ENCODE measurements at places on chromosomes 16 and 17.

- DNase-seq = peak; percentile 49
These were observed 207.3 kb downstream of the NTN1 start for GRCh38 chr17:9228408-9229159.

GRCh38 chr17:45282683-45283644, 21.1 kb upstream of the SPATA32 start:
- DNase-seq = no peak

GRCh38 chr17:82097919-82098168, 192 bp downstream of the FASN start:
- no peak for DNase-seq

GRCh38 chr17:69503711-69504110, 89.2 kb downstream of the MAP2K6 start:
- DNase-seq = no peak

DNA sequence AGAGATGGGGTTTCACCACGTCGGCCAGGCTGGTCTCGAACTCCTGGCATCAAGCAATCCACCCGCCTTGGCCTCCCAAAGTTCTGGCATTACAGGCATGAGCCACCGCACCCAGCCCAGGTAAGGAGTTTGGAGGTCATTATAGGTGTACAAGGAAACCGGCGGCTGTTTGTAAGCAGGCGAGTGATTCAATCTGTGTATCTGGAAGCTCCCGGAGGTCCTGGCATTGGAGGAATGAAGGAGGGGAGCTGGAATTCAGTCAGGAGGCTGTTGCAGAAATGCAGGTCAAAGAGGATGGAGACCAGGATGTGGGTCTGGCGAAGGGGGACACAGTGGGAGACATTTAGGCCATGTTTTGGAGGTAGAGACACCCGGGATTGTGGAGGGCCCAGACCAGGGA, 18.8 kb downstream of the CDC42EP4 start:
- no peak for DNase-seq

- DNase-seq = peak; percentile 69
These were observed at the start of gene METRNL for GRCh38 chr17:83079352-83079747. Gene METRNL, plus strand, starts transcription at chr17:83079609. Its CDS starts 207 bp downstream, at chr17:83079816.

DNA sequence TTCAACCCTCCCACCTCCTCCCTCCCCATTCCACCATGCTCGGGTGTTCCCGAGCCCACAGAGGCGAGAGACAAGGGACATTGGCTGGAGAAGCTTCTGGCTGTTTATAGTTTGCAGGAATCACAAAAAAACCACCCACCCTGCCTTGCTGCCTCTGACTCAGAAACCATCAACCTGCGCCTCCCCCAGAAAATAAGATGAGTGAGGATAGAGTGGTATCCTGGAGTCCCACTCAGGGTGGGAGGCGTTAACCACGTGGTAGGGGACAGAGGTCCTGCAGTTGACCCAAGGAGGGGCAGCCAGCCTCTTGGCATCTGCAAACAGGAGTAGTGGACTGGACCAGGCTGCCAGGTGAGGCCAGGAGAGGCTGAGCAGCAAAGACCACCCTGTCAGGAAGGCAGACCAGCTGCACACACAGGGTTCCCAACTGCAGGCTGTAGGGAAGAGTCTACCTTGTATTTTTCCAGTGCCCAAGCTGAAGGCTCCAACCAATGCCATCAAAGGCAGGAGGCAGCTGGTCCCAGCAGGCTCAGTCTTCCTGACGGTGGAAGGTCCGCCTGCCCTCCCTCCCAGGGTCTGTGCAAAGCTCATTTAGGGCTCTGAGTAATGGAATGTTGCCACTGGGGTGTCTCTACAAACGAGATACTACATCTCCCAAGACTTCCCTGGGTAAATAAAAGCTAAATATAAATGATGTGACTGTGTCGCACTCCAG, 201.5 kb upstream of the TNRC6C start:
- DNase-seq = no peak

DNA sequence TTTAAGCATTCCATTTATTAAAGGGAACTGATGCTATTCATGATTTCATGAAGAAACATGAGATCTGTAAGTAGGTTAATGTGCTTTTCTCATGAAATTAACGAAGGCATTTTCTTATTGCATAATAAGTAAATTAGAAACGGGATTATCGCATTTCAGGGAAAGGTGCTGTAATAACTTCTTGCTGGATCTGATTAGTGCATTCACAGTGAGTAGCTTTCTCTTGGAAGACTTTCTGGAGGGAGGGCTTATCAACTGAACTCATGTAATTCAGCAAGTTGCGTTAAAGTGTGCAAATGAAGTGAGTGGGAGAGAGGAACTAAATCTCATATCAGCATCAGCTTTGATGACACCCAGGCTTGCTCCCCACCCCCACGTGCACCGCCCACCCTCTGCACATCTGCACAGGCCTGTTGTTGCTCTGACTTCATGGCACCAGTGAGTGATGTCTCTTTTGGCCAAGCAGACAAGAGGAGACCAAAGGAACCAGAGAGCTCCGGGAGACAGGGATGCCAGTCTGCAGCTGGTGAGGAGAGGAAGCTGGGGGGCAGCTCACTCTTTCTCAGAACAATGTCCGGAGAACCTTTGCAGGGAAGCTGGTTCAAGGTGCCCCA, 26.3 kb upstream of the GAS7 start:
- peak; percentile 34 for DNase-seq

GRCh38 chr17:83200231-83200699, 120.9 kb downstream of the METRNL start:
- DNase-seq = no peak

DNA sequence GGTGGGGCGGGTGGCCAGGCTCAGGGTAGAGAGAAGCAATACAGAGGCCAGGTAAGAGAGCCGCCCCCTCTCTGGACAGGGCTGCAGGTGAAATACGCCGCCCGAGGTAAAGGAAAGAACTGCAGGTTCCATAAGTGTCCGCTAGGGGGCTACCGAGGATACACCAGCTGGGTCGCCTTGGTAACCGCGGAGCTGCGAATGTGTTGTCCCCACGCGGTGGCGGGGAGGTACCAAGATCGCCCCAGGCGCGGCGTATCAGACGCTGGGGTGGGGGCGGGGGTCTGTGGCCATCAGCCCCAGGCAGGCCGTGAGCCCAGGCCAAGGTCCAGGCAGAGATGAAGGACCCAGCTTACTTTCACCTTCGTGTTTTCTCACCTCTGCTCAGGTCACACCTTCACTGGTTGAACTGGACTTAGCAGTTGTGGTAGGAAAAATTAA, 18.4 kb upstream of the ZFP90 start:
- DNase-seq = peak; percentile 86

- peak; percentile 18 for DNase-seq
These were observed 218.7 kb upstream of the AXIN2 start for GRCh38 chr17:65780111-65780510.

GRCh38 chr17:57671667-57672632, 73.1 kb downstream of the CCDC182 start:
- peak; percentile 88 for DNase-seq

GRCh38 chr17:73773702-73774101, 129.5 kb upstream of the SDK2 start:
- no peak for DNase-seq

DNA sequence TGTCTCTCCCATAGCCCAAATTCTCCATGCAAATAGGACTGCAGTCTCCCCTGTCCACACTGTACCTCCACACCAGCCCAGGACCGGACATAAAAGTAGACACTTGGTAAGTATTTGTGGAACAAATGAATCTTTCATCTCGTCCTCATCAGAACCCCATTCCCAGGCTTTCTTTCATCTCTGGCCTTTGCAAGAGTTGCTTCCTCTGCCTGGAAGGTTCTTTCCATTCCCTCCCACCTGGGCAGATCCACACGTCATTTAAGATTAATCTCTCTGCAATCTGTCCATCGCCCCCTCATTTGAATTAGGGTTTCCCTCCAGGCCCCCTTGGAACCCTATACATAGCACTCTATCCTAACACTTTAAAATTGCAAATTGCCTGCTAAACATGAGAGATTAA, 3.9 kb upstream of the NXPH3 start:
- no peak for DNase-seq

- no peak for DNase-seq
These were observed 219.9 kb downstream of the C16orf78 start for GRCh38 chr16:49593424-49594040.

DNA sequence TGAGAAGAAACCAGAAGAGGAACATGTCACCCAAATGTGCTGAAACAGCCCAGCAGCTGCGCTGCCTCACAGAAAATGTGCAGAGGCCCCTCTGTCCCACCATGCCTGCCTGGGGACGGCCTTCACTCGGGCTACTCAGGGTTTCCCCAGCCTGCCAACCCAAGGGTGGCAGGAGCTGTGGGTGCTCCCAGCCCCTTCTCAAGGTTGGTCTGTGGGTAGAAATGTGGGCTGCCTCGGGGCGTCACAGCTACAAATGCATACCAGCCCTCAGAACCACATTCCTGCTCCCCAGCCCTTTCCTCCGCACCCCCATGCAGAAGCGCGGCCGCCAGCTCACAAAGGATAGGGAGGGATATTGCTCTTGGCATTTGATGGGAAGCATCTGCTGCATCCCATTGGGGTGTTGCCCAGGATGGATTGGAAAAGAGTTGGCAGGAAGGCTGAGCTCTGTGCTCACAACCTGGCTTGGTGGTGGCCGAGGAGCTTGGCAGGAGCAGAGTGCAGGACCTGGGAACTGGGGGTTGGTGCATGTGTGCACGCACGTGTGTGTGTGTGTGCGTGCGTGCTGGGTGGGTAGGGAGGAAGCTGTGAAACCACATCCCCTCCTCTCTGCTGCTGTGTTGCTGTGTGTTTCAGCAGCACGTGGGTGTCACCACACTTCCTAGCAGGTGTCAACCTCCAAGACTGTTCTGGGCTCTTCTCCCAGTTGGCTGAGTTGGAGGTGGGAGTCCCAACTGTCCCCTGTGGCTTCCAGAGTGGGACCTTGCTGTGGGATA, 304.4 kb downstream of the SEC14L1 start:
- DNase-seq = peak; percentile 92

DNA sequence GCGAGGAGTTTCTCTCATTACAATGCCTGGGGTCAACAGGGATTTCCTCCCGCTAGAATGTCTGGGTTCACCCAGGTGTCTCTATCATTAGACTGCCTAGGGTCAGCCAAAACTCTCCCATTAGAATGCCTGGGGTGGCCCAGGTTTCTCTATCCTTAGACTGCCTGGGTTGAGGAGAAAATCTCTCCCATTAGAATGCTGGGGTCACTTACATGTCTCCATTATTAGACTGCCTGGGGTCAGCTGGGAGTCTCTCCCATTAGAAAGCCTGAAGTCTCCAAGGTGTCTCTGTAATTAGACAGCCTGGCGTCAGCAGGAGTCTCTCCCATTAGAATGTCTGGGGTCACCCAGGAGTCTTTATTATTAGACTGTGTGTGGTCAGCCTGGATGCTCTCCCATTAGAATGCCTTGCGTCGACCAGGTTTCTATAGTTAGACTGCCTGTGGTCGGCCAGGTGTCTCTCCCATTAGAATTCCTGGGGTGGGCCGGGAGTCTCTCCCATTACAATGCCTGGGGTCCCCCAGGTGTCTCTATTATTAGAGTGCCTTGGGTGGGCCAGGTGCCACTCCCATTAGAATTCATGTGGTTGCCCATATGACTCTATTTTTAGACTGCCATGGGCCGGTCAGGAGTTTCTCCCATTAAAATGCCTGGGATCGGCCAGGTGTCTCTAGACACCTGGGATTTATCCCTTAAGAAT, 2272.1 kb downstream of the TP53TG3F start:
- DNase-seq = no peak

DNA sequence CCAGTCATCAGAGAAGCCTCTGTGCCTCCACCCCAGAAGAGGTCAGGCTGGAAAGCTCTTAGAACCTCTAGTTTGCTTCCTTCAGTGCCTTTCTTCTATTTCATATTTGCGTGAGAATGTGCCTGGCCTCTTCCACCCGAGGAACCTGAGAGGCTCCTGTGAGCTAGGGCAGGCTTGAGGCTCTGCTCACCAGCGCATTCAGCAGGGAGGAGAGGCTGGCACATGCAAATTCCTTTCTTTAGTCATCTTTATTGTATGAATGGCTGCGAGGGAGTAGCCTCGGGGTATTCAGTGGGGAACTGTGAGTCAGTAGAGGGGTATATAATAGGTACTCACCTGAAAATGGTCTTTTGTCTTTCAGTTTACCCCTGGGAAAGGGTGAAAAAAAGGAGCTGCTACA, 268.3 kb downstream of the ABCC12 start:
- DNase-seq = no peak

DNA sequence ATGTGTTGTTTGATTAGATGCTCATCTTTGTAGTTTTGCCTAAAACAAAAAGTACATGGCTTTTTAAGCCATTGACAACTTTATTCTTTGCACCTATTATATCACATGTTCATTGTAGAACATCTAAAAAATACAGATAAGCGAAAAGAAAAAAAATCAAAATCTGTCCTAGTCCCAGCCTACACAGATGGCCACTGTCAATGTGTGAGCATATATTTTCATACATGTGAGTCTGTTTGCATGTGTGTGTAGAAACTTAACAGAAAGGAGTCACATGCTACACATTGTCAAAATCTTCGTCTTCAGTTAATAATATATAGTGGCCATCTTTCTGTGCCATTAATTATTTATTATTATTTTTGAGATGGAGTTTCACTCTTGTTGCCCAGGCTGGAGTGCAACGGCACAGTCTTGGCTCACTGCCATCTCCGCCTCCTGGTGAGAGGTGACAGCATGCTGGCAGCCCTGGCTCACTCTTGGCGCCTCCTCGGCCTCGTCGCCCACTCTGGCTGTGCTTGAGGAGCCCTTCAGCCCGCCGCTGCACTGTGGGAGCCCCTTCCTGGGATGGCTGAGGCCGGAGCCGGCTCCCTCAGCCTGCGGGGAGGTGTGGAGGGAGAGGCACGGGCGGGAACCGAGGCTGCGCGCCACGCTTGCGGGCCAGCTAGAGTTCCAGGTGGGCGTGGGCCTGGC, 68.5 kb upstream of the AMZ2 start:
- DNase-seq = no peak

- no peak for DNase-seq
These were observed 22.8 kb downstream of the COTL1 start for GRCh38 chr16:84595052-84595481.

- peak; percentile 33 for DNase-seq
These were observed 176.4 kb upstream of the GSE1 start for GRCh38 chr16:85436636-85437165.

- DNase-seq = no peak
These were observed 36.1 kb downstream of the ARL4D start for GRCh38 chr17:43434902-43435319.

- DNase-seq = peak; percentile 87
These were observed 17.5 kb upstream of the MT4 start for GRCh38 chr16:56547120-56547948.

DNA sequence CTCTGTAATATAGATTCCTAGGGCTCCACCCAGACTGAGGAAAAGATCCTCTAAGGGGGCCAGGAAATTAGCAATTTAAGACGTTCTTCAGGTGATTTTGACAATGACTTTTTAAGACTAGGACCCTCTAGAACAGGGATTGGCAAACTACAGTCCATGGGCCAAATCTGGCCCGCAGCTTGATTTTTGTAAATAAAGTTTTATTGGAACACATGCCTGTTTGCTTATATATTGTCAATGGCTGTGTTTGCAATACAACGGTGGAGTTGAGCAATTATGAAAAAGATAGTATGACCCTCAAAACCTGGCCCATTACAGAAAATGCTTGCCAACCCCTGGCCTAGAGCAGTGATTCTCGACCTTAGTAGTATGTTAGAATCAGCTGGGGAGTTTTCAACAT, 181.9 kb downstream of the SOX9 start:
- DNase-seq = no peak

- DNase-seq = no peak
These were observed 101.8 kb upstream of the CDH8 start for GRCh38 chr16:62137996-62138395.

- peak; percentile 82 for DNase-seq
These were observed 814 bp upstream of the RUNDC3A start for GRCh38 chr17:44307387-44308186.

- no peak for DNase-seq
These were observed 41.1 kb downstream of the MYO18A start for GRCh38 chr17:29138971-29139691.

All from brain (organoid and tissue), 16 donors.